ENCODE measurements at places on chromosomes 2 and 18.

DNA sequence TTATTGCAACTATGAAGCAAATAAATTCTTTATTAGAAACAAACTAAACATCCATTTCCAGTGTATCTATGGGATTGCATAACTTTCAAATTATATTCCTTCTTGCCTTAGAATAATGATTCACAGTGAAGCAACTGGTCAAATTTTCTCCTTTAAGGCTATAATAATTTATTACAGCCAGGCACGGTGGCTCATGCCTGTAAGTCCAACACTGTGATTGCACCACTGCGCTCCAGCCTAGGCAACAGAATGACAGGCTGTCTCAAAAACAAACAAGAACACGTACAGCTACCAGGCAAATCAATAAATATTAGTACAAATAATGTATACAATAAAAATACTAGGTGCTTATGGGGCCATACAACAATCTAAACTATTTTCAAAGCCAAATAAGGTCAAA lies 1416.2 kb downstream of the LRP1B start:
- no peak for DNase-seq

DNA sequence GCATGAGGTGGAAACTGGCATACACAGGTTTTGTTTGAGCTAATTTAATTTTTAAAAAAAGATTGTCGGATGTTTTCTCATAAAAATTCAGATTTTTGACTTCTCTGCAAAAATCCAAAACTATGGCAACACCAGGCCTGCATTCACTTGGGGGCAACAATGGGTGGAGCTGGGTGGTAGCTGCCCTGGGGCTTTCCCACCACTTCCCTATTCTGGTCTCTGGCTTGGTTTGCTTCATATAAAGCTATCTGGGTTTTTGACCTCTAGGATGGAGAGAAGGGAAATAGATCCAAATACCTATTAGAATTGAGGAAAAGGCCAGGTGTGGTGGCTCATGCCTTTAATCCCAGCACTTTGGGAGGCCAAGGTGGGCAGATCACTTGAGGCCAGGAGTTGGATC lies 5.5 kb upstream of the CYP27A1 start:
- DNase-seq, result no peak

- DNase-seq, result peak; percentile 40
Measured at GRCh38 chr2:160388464-160389263, 104.9 kb downstream of the RBMS1 start.

DNA sequence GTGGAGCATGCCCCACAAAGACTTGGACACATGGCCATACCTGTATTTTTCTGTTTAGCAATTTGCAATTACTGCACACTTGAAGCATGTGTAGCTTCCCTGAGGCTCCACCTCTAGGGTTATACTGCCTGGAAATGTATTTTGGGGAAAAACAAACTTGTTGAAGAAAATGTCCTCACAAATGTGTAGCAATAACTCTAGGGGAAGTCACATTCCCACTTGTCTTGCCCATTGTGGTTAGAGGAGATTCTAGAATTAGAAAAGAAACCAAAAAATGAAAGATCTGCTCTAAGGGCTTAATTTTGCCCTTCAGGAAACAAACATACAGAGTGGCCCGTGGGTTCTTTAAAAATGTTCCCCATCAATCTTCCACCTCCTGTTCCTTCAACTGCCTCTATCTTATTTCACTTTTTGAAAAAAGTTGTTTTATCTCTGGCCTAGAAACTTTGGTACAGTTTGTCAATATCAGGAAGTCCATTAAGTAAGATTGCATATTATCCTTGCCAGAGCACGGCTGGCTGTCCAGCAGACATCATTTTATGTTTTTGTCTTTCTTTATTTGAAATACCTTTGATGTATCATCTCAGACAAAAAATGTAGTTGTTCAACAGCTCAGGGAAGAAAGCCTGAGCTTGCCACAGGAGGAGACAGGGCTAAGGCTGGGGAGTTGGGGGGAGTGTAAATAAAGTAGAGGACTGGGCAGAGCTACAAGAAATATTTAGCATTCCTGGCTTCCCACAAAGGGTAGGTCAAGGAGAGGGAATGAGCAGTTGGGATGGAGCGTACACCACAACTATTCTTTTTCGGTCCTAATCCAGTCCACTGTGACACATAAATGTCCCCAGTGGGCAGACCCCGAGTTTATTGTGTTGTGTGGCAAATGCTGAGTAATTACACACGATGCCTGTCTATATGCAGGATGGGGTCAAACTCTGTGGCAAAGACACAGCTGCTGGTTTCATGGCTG lies 96.8 kb upstream of the CDC42EP3 start:
- peak; percentile 99 for DNase-seq

GRCh38 chr2:145547620-145548019 lies 1027.7 kb upstream of the ZEB2 start:
- DNase-seq, result no peak

DNA sequence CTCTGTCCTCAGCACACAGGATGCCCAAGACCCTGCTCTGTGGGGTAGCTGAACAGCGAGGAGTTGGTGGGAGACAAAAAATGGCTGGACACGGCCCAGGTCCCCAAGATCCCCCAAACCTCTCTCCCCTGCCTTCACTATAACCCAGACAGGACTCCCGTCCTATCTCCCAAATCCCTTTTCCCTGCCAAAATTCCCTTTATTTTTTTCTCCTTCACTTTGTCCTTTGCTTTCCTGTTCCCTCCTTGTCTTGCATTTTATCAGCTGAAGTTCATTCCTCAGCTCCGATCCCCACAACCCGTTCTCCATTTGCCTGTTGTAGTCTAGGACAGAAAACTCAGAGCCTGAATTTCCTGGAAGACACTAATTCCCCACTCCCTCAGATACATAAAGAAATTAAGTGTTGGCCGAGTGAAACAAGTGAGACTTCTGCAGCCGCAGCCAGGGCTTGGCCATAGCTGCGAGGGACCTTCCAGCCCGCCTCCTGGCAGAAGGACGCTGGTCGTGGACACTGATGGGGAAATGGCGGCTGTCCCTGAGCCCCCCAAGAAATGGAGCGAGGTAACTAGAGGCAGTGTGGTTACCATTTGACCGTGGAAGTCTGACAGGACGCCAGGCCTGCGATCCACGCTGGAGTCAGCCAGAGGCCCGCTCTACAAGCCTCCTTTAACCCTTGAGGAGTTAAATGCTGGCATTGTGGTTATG lies 173.6 kb downstream of the BCL2 start:
- no peak for DNase-seq

DNA sequence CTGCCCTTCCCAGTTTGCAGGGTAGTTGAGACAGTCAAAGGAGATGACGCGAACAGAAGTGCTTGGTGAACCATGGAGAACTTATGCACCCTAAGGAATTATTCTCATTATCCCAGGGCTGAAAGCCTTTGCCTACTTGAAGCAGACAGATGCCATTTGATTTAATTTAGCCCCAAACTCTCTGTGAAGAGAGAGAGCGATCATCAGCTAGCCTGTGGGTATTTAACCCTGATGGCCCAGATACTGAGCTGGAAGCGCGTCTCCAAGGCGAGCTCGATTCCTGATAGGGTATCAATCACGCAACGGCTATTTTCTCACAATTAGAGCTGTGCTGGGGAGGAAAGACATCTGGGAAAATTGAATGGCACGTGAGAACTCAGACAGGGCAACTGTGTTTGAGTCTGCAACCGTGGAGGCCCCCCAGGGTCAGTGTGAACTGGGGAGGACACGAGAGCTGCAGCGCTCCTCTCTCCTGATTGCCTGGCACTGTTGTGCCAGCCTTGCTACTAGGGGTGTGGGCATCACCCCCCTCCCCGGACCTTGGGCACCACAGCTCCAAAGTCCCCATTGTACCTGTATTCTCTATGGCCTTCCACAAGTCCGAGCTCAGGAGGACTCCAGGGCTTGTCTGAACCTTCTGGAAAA lies 73.2 kb downstream of the CAPN13 start:
- DNase-seq, result no peak

- DNase-seq, result no peak
Measured at GRCh38 chr2:201223089-201224073, 37.0 kb upstream of the CASP8 start.

DNA sequence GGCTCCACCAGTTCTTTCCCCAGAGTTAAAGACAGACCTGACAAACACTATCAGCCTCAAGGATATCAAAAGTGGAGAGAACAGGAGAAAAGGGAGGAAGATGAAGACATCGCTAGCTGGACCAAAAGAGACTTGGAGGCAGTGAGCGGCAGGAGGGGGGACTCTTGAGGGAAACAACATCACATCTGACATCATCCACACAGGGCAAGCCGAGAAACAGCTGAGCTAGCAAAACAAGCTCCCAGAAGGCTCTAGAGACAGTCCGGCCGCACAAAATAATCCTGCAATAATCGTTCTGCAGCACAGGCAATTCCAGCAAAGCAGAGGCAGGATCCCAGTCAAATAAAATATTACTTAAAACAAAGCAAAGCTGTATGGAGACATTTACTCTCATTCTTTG lies 239.8 kb downstream of the EN1 start:
- no peak for DNase-seq

- peak; percentile 30 for DNase-seq
Measured at GRCh38 chr2:64422466-64422865, 31.5 kb upstream of the LGALSL start.

DNA sequence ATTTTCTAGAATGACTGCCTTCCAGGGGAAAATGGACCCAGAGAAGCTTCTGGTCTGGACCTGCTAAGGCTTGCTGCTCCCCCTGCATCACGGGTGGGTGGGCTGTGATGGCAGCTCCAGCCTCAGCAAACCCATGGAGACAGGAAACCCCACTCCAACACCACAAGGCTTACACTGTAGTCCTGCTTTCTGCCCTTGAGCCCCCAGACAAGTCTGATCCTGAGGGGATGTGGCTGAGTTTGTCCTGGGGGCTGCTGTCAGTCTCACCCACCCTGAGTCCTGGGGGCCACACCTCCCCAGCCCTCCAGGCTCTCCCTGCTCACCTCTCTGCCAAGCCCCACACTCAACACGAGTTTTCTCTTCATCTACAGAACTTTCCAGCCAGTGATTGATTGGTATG lies 279.4 kb downstream of the EIPR1 start:
- no peak for DNase-seq

GRCh38 chr2:72833084-72833714 lies 7.4 kb upstream of the EXOC6B start:
- no peak for DNase-seq

DNA sequence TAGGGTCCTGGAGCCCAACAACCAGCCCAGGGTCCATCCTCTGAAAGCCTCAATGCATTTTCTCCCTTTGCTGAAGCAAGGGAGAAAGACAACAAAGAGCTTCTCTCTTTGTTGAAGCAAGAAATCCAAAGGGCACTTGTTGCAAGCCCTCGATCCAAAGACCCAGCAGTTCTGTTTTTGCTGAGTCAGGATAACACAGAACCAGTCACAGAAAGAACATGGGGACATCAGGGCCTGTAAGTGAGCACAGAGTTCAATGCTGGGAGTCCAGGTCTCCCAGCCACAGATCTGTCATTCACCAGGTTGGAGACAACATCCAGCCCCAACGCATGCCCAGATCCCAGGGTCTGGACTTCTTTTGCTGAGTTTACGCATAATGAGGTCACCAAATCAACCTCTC lies 315.8 kb upstream of the KLHL29 start:
- DNase-seq, result no peak

- DNase-seq, result no peak
Measured at GRCh38 chr2:120719491-120719890, 16.2 kb upstream of the GLI2 start.

DNA sequence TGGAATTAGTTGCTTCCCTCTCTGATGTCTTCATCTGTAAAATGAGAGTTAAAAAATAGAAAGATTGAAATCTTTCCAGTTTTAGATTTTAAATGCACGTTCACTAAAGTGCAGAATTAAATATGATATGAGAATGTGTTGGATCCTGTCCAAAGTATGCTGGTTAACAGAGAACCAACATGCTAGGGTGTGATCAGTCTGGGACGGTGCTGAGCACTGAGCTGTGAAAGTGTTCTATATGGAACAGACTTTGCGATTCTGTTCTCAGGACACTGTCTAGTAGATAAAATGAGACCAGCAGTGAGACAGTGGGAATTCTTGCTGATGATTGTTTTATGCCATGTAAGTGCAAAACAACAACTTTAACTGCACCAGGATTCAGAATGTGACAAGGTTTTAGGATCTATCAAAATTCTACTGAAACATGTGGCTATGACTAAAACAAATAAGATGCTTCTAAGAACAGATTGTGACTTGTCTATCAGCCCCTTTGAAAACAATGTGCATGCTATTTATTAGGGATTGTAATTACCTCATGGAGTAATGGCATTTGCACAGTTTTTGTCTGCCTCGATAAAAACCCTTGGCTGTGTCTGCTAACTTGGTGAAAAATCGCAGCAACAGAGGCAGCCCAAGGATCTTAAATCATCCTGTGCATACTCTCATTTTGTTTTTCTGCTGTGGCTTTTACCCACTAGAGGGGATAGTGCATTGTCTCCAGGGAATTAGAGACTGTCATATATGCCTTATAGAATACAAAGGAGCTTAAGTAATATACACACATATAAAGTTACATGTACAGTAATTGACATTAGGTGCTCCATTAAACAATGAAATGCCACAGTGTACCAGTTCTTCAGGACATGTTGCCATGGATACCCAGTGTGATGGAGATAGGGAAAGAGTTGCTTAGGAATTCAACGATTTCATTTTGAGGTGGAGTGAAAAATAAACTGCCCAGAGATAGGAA lies 55.1 kb downstream of the MAP3K20 start:
- DNase-seq, result peak; percentile 41

DNA sequence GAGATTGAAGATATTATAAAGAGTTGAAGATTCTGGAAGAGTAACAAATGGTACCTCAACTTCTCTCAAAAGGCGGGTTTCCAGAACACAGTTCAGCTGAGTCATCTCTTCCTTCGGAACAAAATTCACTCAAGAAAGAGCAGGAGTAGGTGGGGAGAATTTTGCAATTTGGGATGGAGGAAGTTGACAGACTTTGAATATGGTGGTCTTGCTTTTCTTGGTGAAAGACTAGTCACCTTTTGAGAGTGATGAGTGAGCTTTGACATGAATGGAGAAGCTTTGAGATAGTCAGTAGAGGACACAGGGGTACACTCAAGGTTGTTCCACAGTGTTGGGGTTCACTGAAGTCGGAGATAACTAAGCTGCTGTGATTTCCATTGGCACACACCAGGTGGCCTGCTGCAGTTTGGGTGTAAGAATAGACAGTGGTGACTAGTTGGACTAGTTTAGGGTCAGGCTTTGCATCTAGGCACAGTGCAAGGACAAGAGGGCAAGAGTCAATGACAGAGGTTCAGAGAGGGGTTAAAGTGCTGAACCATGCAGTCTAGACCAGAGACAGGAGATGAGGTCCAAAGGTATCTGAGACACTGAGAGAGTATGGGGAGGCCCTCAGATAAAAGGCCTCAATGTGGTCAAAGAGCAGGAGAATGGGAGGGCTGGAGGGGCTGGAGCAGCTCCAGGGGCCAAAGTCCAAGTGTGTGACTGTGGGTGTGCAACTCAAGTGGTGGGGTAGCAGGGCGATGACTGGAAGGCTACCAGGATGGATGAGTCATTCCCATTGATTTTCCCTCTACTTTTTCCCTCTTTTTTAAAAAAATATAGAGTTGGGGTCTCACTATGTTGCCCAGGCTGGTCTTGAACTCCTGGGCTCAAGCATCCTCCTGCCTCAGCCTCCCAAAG lies 7.7 kb downstream of the CCL20 start:
- DNase-seq, result no peak

GRCh38 chr2:67272195-67272594 lies 124.9 kb upstream of the ETAA1 start:
- peak; percentile 57 for DNase-seq

Data from fibroblast of skin of right biceps (primary cell).